Substantia nigra (tissue), 51 donors: ENCODE measurements at places on chromosomes 1 and 21.

DNA sequence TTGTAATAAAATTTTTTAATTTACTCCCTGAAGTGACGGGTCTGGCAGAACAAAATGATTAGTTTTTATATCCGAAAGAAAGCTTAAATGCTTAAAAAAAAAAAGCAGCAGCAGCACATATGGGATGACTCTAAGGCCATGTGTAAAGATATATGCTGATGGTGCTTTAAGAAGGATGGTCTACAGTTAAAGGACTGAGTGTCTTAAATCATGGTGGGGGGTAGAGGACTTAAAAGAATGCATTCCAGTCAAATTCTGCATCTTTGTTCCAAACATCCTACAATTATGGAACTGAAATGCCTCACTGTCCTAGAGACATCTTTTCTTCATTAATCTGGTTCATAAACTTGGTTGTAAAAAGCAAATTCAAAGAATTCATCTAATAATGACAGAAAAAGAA is 7.0 kb downstream of the KDM5B start:
- no peak for DNase-seq

GRCh38 chr1:193212637-193213036 is 26.2 kb upstream of the B3GALT2 start:
- no peak for DNase-seq

DNA sequence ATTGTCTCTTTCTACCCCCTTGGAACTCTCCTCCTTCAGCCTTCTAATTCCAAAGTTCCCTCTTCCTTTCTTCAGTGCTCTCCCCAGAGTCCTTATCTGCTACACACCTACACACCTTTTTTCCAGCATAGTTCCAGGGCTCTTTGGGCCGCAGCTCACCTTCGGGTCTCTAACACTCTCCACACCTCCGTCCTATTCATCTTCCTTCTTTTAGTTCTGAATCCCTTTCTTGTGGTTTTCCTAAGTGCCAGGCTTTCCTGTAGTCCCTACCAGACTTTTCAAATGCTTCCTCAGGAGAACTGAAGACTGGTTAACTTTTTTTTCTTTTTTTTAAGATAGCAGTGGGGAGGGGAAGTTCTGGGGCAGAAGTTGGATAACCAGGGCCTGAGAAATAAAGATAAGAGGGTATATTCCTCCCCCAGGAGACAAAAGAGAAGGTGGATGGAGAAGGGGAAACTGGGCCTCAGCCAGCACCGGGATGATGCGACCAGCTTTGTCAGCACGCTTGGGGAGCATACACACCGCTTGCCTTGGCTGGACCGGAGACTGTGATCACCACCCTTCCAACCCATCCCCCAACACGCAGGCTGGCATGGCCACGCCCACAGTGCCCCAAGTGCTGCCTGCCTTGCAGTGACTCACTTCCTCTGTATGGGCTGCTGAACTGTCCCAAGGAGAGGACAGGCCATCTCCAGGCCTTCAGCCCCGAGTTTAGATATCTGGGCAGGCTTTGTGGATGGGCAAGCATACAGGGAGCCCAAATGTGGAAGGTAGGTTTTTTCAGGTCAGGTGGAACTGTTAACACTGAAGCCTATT is 2.5 kb upstream of the CERS2 start:
- peak; percentile 82 for DNase-seq

DNA sequence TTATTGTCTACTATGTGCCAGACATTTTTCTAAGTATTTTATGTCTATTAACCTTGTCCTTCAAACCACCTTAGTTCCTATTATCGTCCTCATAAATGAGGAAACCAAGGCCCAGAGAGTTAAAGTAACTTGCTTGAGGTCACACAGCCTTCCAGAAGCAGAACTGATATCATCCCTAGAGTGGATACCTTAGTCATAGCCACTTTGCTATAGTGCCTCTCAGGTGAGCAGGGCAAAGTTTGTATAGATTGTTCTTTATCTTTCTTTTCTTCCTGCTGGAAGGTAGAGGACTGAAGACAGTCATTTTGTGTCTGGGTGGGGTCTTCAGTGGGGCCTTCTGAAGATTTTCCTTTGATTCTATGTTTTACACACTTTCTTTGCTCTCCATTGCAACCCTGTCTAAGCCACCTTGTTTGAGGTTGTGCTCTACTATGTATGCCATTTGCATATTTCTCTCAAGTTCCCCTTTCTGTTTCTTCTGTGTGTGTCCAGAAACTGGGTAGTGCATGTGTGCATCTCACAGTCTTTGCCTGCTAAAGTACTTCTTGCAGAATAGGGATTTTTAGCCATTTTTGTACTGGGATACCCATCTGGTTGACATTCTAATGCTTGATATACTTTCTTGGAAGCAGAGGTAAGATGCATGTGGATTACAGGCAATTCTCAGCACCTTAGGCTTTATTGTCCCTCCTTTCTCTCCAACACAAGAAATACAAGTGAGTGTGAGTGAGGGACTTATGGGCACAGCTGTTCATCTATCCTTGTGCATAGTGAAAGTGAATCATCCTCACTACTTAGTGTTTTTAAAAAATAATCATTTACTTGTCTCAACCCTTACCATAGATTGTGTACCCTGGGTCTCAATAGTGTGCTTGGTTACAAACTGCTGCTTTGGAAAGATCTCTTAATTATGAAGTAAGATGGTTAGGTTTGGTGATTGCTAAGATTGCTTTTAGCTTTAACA is 207.6 kb upstream of the HMCN1 start:
- DNase-seq, result no peak

GRCh38 chr1:8285103-8285502 is 32.8 kb upstream of the SLC45A1 start:
- no peak for DNase-seq

- no peak for DNase-seq
Measured at GRCh38 chr1:235190431-235190830, 29.4 kb upstream of the RBM34 start.

- DNase-seq, result no peak
Measured at GRCh38 chr1:27865821-27866220, 6.5 kb upstream of the THEMIS2 start.

DNA sequence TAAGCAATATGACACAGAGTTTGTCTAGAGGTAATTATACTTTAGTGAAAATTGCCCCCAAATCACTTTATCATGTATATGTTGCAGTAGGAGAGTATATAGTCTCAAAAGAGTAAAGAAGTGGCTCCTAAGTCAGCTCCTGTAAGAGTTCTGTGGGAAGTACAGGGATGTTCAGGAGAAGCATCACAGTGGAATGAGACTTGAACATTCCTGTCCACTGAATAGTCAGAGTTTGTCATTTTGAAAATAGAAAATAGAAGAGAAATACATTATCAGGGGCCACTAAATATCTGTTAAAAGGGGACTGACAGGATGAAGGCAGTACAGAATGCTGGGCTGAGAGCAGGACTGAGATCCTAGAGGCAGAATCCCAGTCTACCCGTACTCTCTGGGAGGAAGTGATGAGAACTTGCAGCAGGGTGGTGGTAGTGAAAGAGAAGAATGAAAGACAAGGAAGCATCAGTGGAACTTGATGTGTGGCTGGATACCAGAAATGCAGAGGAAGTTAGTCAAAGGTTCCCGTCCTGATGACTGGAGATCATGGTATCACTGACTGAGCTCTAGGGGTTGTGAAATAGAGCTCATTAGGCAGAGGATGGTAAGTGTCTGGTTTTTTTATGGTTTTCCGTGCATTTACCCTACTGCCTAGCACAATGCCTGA is 153.4 kb downstream of the FMN2 start:
- DNase-seq, result no peak

DNA sequence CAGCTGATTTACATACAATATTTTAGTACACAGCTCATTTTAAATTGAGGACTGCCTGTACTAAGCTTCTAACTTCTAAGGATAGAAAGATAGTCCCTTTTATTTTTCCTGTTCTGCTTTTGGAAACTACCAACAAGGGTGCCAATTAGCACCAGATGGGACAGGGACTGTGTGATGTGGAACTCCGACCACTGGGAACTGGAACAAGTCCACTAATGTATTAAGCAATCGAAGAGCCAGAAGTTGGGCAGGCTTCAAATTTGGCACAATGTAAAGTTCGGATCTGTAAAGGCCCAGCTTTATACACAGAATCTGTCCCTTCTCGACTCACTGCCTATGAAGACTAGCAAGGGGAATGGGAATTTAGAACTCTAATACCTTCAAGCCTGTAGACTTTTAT is 149.3 kb downstream of the ZC3H11B start:
- DNase-seq, result no peak

DNA sequence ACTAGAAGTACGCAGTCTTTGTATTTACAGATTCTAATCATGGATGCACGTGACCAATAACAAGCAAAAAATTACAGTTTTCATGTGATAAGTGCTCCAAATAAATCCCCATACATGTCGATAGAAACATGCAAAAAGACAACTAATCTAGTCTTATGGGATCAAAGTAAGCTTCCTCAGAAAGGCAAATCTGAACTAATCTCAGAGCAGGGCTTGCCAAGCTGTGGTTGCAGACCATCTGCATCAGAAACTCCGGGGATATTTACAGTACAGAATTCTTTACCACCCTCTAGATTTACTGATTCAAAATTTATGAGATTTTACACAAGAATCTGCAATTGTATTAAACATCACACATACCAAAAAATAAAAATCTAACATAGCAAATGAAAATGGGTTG is 1435.5 kb downstream of the MRPL39 start:
- no peak for DNase-seq

DNA sequence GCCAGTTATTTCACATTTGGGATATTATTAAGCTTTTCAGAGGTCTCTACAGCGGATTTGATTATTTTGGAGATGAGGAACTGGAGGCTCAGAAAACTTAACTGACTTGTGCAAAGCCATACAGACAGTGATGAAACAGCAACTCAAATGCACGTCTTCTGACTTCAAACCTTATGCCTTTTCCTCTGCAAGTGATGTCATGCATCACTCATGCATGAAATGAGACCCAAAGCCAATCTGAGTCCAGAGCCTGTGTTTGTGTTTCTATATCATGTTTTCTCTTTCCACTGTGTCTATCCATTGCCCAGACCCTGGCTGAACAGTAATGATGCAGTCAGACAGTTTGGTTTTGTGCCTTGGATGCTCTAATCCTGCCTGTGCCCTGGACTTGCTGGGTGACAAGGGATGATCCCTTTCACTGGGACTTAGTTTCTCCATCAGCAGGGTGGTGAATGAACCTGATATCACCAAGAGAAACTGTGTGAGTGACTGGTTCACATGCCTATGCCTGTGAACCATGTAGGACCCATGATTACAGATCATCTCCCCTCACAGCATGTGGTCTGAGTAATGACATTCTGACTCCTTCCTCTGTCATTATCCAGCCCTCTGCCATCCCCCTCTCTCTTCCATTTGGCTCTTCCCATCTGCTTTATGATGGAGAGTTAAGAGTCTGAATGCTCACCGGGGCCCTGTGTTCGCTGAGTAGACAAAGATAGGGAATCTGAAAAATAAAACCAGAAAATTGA is 33.4 kb downstream of the SLAMF6 start:
- DNase-seq, result no peak

DNA sequence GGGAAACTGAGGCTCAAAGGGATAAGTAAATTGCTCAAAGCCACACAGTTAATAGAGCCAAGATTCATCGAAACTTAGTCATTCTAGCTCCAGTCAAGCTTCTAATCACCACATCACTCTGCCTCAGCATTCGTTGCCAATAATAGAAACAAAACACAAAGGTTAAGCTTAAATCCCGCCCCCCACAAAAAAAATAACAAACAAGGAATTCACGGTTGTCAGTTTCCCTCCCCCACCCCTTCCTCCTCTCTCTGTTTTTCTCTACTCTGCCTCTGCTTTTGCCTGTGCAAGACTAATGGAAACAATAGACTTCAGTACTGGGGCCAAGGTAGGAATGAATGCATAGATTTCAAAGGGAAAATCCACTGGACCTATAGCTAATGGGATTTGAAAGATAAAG is 70.7 kb upstream of the ZNF644 start:
- DNase-seq, result no peak

GRCh38 chr1:206715120-206715519 is 30.4 kb downstream of the MAPKAPK2 start:
- no peak for DNase-seq

GRCh38 chr1:87560601-87561360 is 232.1 kb downstream of the LMO4 start:
- DNase-seq, result no peak

DNA sequence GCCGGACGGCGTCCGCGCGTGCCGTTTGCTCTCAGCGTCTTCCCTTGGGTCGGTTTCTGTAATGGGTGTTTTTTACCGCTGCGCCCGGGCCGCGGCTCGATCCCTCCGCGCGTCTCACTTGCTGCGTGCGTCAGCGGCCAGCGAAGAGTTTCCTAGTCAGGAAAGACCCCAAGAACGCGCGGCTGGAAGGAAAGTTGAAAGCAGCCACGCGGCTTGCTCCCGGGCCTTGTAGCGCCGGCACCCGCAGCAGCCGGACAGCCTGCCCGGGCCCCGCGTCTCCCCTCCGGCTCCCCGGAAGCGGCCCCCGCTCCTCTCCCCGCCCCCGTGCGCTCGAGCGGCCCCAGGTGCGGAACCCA is 159.8 kb downstream of the RUNX1 start:
- DNase-seq, result no peak

DNA sequence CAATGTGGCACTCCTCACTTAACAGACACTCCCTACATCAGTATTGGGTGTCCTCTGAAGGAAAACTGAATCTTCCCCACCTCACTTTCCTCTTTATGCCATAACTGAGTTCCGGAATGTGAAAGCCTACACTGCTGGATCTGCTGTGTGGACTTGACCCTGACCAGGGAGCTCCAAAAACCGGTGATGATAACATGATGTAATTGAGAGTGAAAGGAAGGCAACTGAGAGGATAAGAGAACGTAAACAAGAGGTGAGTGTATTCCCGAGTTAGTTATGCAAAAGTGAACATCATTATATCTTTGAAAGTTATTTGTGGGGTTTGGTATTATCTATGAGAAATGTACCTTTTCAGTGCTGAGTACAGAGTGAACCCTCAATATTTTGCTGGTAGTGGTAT is 1794.8 kb downstream of the MRPL39 start:
- DNase-seq, result no peak

DNA sequence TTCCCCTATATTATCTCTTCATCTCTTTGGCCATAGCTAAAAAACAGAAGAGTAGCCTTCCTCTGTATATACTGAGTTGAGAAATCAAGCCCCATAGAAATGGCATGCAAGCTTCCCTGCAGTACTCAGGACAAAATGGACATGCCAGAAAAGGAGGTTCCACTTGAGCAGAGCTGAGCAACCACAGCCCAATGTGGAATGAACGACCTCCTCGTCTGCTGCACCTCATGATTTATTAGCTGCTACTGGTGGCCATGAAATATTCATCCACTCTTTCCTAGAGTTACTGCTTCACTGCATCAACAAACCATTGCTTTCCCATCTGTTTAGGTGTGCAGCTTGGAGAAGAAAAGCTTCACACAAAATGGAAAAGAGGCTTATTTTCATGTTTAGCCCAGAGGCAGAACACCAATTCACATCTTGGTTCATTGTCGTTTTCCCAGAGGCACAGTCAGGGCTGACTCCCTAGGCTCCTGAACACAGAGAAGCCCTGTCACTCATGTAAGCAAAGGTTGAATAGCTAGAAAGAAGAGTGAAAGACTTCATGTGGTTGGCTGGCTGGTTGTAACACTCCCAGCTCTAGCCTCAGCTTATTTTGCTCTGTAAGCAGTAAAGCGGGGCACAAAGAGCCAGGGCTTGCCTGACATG is 148.0 kb downstream of the TSEN15 start:
- DNase-seq, result no peak

GRCh38 chr1:75265792-75266191 is 131.6 kb downstream of the LHX8 start:
- no peak for DNase-seq
